Aorta (tissue), 5 donors: ENCODE measurements at places on chromosomes 1 and 21.

DNA sequence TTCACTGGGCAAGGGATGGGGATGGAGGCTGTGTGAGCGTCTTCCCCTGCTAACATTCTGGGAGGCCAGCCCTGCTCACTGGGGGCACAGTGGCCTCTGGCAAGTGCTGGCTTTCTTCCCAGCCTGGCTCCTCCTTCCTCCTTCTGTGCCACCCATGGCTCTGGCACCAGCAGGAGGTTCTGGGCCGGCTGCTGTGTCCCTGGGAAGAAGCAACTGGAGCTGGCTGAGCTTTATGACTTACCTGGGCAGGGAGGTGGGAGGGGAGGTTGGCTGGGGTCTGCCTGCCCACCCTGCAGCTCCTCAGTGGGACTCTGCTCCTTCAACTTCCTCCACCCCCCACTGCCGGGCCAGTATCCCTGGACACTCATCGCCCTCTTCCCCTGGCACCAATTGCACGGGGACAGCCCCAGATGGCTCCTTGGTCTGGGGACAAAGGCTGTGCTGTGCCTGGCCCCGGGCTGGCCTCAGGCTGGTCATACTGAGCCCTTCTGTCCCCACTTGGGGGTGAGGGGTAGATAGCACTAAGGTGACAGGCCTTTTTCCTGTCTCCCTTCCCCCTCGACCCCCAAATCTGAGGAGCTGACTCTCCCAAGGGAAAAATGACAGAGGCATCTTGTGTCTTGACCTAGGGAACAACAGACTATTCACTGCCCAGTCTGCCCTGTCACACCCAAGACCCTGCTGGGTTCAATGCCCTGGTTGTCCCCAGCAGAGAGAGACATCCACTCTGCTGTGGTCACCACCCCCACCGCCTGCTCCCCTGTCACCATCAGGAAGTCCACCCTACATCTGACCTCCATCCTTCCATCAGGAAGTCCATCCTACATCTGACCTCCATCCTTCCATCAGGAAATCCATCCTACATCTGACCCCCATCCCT is 14.4 kb downstream of the CDK18 start:
- no peak for DNase-seq

DNA sequence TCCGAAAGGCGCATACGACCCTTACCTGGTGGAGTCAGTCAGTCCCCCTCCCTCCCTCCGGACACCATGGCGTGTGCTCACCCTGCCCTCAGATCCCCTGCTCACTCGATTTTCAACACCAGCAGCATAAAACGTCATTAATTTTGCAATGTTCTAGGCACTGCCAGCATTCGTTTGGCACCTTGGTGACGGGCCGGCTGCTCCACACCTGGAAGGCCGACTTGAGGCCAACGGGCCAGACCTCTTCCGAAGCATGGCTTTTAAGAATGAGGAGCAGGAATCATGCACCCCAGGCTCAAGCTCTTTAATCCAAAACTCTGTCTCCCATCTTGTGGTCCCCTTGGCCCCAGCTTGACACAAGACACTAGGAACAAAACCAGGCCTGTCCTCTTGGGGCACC is 33.1 kb downstream of the NPHP4 start:
- DNase-seq: peak; percentile 35

GRCh38 chr1:147641695-147642592 is 28.4 kb downstream of the ACP6 start:
- no peak for DNase-seq

GRCh38 chr1:183970516-183971300 is 66.8 kb downstream of the COLGALT2 start:
- no peak for DNase-seq

DNA sequence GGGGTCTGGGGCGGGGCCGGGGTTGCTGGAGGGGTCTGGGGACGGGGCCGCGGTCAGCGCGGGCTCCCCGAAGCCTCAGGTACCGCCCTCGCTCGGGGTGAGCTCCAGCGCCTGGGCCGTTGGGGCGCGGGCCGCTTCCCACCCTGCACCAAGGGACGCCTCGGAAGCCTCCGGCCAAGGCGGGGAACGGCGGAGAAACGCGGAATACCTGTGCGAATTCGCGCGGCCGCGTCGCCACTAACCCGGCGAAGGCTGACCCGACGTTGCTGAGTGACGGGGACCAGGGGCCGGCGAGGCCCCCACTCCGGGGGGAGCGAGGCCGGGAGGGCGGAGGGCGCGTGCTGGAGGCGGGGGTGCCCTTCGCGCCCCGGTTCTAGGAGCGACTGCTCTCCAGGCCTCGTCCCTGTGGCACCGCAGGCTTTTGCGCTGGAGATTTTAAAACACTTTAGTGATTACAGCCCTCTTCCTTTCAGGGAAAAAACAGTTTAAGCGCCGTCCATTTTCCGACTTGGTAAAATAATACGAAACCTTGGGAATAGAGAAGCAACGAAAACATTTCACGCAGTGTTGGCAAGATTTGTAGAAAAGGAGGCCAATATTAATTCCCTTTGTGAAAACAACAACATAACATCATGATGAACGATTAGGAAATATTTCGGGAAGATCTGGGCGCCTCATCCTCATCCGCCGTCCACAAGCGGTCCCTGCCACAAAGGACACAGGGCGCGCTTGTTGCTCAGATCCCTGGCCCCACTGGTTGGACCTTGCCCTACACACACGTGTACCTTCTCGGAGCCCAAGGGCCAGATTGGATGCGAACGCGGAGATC is 971 bp upstream of the GNG4 start:
- DNase-seq: no peak

DNA sequence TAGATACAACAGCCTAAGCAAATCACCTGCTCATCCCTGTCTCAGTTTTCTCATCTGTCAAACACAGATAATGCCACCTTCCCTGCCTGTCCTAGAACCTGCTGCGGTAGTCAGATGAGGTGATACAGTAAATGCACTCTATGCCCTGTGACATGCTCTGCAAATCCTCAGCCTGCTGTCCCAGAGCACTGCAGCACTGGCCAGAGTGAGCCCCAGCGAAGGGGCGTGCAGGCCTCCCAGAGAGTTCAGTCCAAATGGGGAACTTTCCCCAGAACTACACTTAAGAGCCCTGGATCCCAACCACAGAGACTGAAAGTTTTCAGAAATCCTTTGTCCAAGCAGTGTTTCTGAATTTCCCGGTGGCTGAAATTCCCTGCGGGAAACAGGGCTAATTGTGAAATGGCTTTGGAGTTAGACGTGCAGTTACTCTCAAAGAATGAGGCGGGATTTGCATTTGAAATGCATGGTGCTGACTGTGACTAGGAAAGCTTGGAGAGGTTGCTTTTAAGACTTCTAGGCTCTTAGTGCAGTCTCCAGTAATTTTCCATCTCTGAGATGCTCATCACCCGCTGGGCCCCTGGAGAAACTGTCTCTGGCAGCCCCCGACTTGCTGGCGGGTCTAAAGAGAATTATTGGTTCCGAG is 206.5 kb upstream of the AJAP1 start:
- DNase-seq: peak; percentile 4
